Activated T-cell treated with anti-CD3 and anti-CD28 coated beads, Interleukin-2, amount 50 U/mL, for 48 hours (primary cell): ENCODE measurements at places on chromosomes 6 and 20.

DNA sequence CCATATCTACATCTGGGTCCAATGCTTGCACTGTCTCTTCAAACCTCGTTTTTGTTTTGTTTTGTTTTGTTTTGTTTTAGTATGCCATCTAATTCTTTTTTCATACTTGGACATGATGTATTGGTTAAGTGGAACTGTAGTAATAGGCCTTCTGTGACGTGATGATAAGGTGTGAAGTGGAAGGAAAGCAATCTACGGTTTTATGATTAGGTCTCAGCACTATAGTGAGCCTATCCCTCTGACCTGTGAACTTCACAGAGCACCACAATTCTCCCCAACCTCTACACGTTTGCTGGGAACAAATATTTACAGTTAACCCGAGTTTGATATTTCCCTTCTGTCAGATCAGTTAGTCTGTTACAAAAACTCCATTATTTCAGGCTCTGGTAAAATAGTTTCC lies 19.1 kb upstream of the SLC24A3 start:
- no peak for DNase-seq

DNA sequence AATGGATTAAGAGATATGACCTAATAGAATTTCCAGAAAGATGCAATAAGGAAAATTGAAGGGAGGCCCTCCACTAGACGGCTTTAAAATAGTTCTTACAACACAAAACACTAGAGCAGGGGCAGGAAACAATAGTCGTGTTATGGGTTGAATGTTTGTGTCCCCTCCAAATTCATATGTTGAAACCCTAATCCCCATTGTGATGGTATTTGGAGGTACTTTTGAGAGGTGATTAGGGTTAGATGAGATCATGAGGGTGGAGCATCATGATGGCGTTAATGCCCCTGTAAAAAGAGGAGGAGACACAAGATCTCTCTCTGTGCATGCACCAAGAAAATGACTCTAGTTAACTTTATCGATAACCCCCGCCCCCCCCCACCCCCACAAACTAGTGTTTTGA lies 104.0 kb upstream of the HMGN3 start:
- DNase-seq = no peak

DNA sequence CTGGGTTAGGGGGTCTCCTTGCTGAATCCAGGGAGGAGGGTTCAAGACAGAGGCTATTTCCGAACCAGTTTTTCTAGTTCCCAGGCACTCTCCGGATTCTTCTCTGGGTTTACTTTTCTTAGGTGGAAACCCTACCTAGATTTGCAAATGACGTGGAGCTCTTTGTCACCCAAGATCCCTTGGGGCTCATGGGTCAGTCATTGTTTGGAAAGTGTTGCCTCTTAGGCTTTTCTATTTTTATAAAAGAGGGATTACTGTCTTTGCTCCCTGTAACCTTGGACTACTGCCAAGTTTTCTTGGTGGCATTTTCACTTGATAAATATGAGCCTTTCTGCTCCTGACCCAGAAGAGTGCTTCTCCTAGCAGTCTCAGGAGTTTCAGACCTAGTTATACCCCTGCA lies 33.6 kb downstream of the FAM209B start:
- no peak for DNase-seq

- no peak for DNase-seq
Measured at GRCh38 chr20:37137547-37137946, 41.6 kb upstream of the RPN2 start.

- DNase-seq = no peak
Measured at GRCh38 chr6:157246048-157246630, 77.2 kb downstream of the TMEM242 start.

GRCh38 chr6:114714836-114715507 lies 372.1 kb upstream of the HS3ST5 start:
- no peak for DNase-seq

GRCh38 chr6:109799129-109799528 lies 108.0 kb downstream of the FIG4 start:
- no peak for DNase-seq

DNA sequence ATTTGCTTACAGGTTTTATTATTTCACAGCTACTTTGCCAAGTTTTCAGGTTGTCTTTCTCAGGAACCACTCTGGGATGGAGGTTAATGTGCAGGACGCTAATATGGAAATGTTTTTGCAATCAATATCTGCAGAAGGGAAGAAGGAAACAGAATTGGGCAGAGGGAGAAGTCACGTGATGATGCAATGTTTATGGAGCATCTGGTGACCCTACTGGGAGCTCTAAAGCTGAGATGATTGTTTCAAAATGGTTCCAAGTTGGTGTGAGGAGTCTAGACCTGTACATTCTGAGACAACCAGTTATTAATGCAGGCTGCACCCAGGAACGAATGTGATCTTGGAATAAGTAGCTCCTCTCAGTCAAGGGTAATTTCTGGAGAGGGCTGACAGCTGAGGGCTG lies 905.4 kb upstream of the FLRT3 start:
- no peak for DNase-seq
